Left colon (tissue), 2 donors: ENCODE measurements at places on chromosomes 2 and 18. TPM values are rescaled to one million over a fixed set of nuclear protein-coding genes. Genes with fewer than 3 reads are reported as not detected.

- DNase-seq, result no peak
These were observed 306.7 kb downstream of the RDH14 start for GRCh38 chr2:18253686-18254197.

- no peak for DNase-seq
These were observed 34.9 kb upstream of the ATP8B1 start for GRCh38 chr18:57837917-57838548.

- no peak for DNase-seq
These were observed 58.8 kb upstream of the NOL4 start for GRCh38 chr18:34283506-34283905.

ZC3H8 gene
- total RNA-seq, result 8.1 TPM
